ENCODE measurements at places on chromosomes 3 and 15. TPM values are rescaled to one million over a fixed set of nuclear protein-coding genes. Genes with fewer than 3 reads are reported as not detected.
A peak's percentile ranks its signal among the peaks of the same experiment; 100 is the strongest.

SLC28A1 gene
- total RNA-seq: not detected

DPPA2 gene
- total RNA-seq: not detected

ITIH3 gene
- not detected for total RNA-seq

STARD9 gene
- total RNA-seq: 2.4 TPM

DNA sequence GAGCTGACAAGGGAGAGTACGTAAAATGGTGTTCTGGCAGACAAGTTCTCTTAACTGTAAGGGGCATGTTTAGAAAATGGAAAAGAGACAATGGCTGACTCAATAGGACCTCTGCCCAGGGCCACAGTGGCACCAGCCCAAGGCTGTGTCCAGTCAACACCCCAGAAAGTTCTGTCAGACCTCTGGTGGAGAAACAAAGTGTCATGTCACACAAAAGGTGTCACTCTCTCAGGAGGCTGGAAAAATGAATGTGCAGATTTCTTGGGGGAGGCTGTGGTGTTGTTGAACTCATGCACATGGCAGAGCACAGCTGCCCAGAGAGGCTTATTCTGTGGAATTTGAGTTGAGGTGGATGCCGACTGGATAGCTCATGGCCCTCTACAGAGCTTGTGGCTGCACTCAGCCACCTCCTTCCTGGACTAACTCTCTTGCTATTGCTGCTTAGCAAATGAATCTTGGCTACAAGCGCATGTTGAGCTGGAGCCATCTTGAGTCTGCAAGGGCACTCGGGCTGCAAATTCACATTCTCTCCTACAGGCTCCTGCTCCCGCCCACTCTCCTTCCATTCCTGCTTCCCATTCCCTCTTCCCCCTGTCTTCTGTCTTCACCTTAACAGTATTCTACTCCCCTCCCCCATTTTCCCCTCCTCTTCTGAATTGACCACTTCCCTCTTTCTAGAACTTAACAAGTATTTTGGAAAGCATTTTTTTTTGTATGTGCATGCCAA is 55.8 kb upstream of the SLC7A14 start:
- no peak overlapping the region for H3K27ac ChIP-seq
- DNase-seq: no peak
- H3K36me3 ChIP-seq: no peaks in the 10 kb centered on the region
- H3K27me3 ChIP-seq: no peaks in the 10 kb centered on the region

DNA sequence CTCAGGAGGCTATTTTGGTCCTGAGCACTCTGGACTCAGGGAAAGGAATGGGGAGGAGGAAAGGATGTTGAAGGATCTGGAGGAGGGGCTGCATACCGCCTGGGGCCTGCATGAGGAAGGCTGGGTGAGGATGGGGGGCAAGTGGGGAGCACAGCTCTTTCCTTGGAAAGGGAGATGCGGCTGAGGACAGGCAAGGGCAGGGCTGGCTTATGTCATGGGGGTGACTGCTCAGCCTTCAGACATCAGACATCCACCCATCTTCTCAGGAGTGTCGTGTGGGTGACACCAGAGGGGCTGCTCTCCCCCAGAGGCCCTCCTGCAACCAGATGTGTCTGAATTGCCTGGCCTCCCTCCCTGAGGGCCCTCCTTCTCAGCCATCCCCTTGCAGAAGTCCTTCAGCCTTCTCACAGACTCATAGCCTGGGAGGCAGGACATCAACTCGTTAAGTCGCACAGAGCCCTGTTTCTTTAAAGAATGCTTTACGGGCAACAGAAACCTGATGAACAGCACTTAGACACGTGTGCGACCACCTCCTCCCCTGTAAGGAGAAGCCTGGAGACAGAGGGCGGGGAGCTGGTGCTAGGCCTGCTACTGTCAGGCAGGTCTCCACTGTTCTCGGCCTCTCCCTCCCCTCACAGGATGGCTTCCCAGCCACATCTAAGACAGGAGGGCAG is 252.3 kb downstream of the OCA2 start:
- no peak overlapping the region for H3K4me3 ChIP-seq
- H3K27ac ChIP-seq: no peak overlapping the region
- no peaks in the 10 kb centered on the region for H3K4me1 ChIP-seq
- no peak for DNase-seq

GRCh38 chr3:81743096-81744025 is 18.1 kb downstream of the GBE1 start:
- no peak for DNase-seq
- no peaks in the 10 kb centered on the region for H3K36me3 ChIP-seq
- no peaks in the 10 kb centered on the region for H3K4me1 ChIP-seq
- no peaks in the 10 kb centered on the region for H3K27me3 ChIP-seq

DNA sequence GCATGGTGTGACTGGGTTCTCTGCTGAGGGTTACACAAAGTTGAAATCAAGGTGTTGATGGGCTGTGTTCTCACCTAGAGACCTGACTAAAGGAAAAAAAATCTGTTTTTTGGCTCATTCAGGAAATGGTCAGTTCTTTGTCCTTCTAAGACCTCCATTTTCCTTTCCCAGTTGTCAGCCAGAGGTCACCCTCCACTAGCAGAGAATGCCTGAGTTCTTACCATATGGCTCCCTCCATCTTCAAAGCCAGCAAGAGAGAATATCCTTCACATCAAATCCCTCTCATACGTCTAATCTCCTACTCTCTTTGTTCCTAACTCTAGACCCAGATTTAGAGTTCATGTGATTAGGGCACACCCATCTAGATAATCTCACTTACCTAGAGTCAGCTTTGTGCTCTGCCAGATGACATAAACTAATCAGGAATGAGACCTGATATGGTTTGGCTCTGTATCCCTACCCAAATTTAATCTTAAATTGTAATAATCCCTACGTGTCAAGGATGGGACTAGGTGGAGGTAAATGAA is 19.4 kb downstream of the ANKRD28 start:
- no peak for DNase-seq
- H3K27ac ChIP-seq: no peak overlapping the region
- no peak overlapping the region for H3K4me3 ChIP-seq
- H3K27me3 ChIP-seq: no peaks in the 10 kb centered on the region
- no peaks in the 10 kb centered on the region for H3K36me3 ChIP-seq
- H3K4me1 ChIP-seq: no peaks in the 10 kb centered on the region

DNA sequence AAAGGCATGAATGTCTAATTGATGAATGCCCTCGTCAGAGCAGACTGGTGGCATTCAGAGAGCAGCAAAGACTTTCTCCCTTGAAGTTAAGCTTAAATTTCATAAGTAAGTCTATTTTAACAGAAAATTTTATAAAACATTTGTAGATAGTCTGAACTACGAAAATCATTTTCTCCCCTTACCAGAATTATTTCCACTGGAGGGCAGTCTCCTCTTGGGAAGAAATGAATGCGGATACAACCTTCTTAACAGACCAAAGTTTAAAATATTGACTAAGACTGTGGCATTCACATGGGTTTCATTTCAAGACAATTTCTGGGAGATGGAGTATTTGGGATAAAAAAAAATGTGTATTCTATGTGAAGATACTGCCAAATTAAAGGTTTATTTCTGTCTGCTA is 669.0 kb downstream of the FHIT start:
- no peaks in the 10 kb centered on the region for H3K36me3 ChIP-seq
- H3K4me3 ChIP-seq: no peak overlapping the region
- no peaks in the 10 kb centered on the region for H3K27me3 ChIP-seq
- H3K27ac ChIP-seq: no peak overlapping the region
- no peak for DNase-seq
- H3K4me1 ChIP-seq: no peaks in the 10 kb centered on the region

- no peak overlapping the region for H3K27ac ChIP-seq
- no peaks in the 10 kb centered on the region for H3K27me3 ChIP-seq
- no peak overlapping the region for H3K4me3 ChIP-seq
- no peaks in the 10 kb centered on the region for H3K36me3 ChIP-seq
These were observed 26.8 kb downstream of the LRRC31 start for GRCh38 chr3:169842960-169843359.

DNA sequence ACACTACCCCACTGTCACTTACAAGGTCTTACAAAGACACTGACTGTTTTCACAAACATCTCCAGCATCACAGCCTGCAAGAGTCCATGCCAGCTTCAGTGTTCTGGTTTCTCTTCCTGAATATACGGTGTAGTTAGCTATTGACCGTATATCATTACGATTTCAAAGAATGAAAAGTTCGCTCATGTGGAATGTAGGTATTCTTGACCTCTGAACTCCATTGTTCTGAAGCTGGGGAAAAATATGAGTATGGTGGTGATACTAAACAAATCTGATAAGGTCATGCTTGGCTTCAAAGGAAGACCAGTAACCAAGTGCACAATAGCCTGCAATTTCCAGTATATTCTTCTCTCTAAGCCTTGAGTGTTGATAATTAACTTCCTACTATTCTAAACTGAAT is 315.7 kb upstream of the WNT5A start:
- H3K4me3 ChIP-seq: no peak overlapping the region
- no peak for DNase-seq

DNA sequence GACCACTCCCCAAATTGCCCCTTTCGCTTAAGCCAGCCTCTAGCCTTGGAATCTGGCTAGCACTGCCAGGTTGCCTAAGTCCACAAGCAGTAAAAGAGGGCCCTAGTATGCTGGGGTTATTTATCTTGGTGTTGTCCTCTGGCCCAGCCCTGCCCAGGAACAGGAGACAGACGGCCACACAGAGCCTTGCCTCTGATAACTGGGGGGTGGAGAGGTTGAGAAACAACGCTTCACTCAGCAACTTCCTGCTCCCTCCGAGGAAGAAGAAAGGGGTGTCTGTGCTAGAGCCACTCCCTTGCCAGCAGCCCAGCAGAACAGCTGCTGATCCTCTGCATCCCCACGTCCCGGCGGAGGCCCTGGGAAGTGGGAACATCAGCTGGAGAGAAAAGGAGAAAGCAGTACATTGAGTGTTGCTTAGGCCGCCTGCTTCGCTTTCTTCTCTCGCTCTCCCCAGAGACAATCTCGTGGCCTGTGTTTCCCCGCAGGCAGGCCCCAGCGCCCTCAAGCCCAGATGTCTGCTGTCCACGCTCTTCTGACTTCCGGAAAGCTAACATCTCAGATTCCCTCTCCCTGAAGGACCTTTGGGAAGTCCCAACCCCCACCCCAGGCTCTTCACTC is 22.6 kb upstream of the C3orf70 start:
- H3K27ac ChIP-seq: no peak overlapping the region
- H3K4me3 ChIP-seq: no peak overlapping the region
- no peaks in the 10 kb centered on the region for H3K4me1 ChIP-seq

GRCh38 chr3:177724020-177724638 is 526.8 kb upstream of the TBL1XR1 start:
- no peaks in the 10 kb centered on the region for H3K27me3 ChIP-seq
- H3K27ac ChIP-seq: no peak overlapping the region
- H3K4me3 ChIP-seq: no peak overlapping the region
- peaks cover 5% of the 10 kb centered on the region for H3K4me1 ChIP-seq
- no peaks in the 10 kb centered on the region for H3K36me3 ChIP-seq

DNA sequence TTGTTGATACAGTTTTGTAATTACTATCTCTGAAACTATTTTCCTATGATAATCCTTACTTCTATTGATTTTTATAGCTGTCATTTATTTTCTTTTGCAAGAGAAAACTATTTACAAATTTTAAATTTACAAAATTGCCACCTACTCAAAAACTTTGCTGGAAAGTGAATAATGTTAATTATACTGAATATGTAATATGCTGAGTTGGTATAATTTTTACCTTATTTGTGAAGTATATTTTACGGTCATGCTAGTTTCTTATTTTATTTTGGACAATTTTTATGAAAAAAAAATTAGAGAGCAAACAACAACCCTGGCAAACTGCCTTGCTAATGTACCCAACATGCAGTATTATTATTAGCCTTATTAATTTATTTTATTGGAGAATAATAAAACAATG is 2.9 kb downstream of the KCNH8 start:
- H3K36me3 ChIP-seq: no peaks in the 10 kb centered on the region
- H3K4me3 ChIP-seq: no peak overlapping the region
- no peak overlapping the region for H3K27ac ChIP-seq
- DNase-seq: no peak

DNA sequence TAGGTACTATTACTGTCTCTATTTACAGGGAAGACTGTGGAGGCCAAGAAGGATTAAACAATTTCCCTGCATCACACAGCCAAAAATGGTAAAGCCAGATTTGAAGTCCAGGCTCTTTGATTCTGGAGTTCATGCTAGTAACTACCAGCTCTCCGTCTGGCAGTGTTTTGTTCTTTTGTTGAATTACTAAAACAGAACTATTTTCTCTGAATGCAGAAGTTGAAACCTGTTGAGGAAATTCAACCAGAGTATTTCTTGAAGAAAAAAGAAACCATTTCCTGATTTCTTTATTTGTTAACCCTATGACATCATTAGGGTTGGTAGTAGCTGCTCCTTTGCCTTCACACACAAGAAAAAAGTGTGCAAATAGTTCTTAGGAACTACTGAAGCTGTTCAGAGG is 34.3 kb downstream of the CRTC3 start:
- H3K4me3 ChIP-seq: peak overlapping the region; percentile 3
- H3K27ac ChIP-seq: peak overlapping the region; percentile 68
- peaks cover 89% of the 10 kb centered on the region for H3K4me1 ChIP-seq
- no peak for DNase-seq

DNA sequence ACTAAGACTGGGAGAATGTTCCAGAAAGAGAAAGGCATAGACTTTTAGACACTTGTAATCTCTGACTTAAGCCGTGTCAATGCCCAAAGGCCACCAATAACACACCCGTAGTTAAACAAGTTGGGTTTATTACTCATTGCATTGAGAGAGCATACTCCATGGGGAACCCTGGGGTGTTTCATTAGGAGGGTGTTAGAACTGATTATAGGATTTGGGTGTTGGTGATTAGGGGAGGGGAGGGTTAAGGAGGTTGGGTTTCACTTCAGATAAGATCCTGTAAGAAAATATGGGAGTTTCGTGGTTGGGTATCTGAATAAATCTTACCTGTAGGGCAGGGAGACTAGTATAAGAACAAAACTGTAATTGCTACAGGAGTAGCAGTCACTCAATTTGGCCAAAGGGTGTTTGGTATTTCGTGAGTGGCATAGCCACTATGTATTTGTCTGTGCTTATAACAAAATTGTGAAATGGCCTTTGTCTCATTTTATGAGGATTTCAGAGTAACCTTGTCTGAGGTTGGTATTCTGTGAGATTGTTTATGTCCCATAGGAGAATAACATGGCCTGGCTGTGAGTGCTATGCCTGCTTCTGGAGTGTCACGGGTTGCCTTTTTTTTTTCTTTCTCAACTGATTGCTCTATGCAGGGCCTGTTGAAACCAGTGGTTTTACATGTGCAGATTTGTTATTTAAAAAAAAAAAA is 2.9 kb downstream of the HACD3 start:
- H3K36me3 ChIP-seq: no peaks in the 10 kb centered on the region
- peaks cover 8% of the 10 kb centered on the region for H3K4me1 ChIP-seq
- H3K27me3 ChIP-seq: no peaks in the 10 kb centered on the region
- no peak for DNase-seq
- H3K27ac ChIP-seq: no peak overlapping the region

DNA sequence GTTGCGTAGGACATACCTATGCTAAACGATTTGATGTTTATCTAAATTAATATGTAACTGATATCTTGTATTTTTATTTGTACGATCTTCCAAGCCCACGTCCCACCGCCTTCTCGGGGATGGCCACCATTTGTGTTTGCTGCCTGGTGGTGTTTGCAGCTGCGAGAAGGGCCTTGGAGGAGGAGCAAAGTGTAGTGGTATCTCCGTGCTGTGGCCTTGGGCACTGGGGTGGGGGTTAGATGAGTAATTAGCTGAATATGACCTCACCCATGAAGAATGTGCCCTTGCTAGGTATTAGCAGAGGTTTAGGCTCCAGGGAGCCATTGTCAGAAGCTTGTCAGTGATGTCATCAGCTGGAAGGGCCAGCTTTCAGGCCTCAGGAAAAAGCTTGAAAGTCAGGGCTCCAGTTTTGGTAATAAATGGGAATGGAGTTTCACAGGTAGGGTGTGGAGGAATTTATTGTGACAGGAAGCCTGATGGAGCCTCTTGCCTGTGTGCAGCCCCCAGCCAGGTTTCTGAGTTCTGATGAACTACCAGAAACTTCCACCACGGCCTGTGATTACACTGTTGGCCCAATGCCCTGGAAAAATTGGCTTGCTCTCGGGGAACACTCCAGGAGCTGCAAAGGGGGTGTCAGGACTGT is 41.0 kb downstream of the FLNB start:
- no peak overlapping the region for H3K27ac ChIP-seq
- DNase-seq: no peak
- H3K4me1 ChIP-seq: no peaks in the 10 kb centered on the region
